ENCODE measurements at places on chromosomes 1 and 21. TPM values are rescaled to one million over a fixed set of nuclear protein-coding genes. Genes with fewer than 3 reads are reported as not detected.

DNA sequence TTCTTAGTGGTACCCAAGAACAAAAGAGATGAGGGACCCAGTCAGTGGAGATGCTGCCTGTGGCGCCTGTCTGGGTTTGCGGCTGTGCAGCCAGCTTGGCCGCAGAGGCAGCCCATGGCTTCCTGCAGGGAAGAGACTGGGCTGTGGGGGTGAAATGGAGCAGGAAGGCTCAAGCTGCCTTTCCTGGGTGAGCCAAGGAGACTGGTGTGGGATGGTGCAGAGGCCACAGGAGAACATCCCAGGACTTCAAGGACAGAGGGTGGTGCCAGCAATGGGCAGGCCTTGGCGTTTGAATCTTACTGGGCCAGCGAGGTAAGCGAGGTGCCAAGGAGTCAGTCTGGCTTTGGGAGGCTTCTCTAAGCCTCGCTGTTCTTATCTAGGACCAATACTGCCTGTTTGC is 26.4 kb downstream of the KCNA10 start:
- H3K36me3 ChIP-seq: no peaks in the 10 kb centered on the region
- H3K4me3 ChIP-seq: no peak overlapping the region
- peaks cover 2% of the 10 kb centered on the region for H3K27me3 ChIP-seq
- DNase-seq: no peak

GRCh38 chr1:11788549-11789053 is 17.2 kb downstream of the MTHFR start:
- no peak for DNase-seq
- H3K27me3 ChIP-seq: no peaks in the 10 kb centered on the region
- no peak overlapping the region for H3K4me3 ChIP-seq
- peaks cover 2% of the 10 kb centered on the region for H3K4me1 ChIP-seq
- H3K27ac ChIP-seq: no peak overlapping the region

GRCh38 chr1:107900090-107900945 is 64.7 kb downstream of the VAV3 start:
- H3K27me3 ChIP-seq: peaks cover 6% of the 10 kb centered on the region
- no peak overlapping the region for H3K27ac ChIP-seq
- no peak for DNase-seq
- H3K4me1 ChIP-seq: peaks cover 12% of the 10 kb centered on the region
- no peak overlapping the region for H3K4me3 ChIP-seq

DNA sequence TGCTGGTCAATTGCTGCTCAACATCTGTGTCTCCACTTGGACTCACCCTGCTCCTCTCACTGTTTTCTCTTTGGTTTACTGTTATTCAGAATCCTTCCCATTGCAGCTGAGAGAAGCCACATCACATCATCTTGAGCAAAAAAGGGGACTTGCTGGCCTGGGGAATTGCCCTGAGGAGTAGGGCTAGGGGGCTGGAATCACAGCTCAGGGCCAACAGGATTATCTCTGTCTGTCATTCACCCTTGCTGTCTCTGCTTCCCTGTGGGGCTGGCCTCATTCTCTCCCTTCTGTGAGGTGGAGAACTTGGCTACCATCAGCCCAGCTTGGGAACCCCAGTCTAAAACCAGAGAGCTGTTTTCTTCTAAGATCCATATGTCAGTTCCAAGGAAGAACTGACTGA is 140.7 kb upstream of the WNT4 start:
- no peak for DNase-seq
- no peak overlapping the region for H3K4me3 ChIP-seq
- peaks cover 15% of the 10 kb centered on the region for H3K27me3 ChIP-seq
- no peak overlapping the region for H3K27ac ChIP-seq

GRCh38 chr1:67040405-67040804 is 13.5 kb downstream of the SLC35D1 start:
- no peaks in the 10 kb centered on the region for H3K4me1 ChIP-seq
- H3K36me3 ChIP-seq: peaks cover 75% of the 10 kb centered on the region
- H3K27me3 ChIP-seq: no peaks in the 10 kb centered on the region

DNA sequence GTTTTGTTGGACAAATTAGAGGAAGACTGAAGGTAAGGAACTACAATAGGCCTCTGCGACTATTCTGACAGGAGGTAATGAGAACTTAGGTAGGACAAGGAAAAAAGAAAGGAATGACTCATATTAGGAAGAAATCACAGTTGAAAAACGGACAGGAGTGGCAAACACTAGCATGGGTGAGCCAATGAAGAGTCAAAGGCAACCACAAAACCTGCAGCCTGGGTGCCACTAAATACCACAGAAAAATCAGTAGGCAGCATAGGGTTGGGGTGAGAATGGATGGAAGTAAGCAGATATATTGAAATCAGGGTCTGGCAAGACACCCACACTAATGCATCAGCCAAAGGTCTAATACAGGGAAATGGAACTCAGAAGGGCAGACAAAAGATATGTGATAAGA is 10.0 kb downstream of the RBM34 start:
- H3K4me3 ChIP-seq: no peak overlapping the region
- no peak for DNase-seq
- H3K27ac ChIP-seq: no peak overlapping the region
- H3K4me1 ChIP-seq: peaks cover 25% of the 10 kb centered on the region

DNA sequence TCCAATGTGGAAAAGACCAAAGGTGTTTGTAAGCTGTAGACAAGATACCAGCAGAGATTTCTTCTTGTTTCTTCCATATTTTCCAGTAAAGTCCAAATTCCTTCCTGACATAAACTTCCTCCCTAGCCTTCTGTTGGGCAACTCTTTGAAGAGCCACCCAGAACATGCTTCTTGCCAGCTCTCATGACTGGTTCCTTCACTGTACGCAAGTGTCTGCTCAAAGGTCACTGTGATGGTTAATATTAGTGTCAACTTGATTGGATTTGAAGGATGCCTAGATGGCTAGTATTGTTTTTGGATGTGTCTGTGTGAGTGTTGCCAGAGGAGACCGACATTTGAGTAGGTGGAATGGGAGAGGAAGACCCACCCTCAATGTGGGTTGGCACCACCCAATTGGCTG is 416.6 kb upstream of the RUNX1 start:
- peaks cover 1% of the 10 kb centered on the region for H3K27me3 ChIP-seq
- DNase-seq: no peak
- H3K36me3 ChIP-seq: no peaks in the 10 kb centered on the region
- H3K27ac ChIP-seq: no peak overlapping the region
- no peak overlapping the region for H3K4me3 ChIP-seq
- H3K4me1 ChIP-seq: no peaks in the 10 kb centered on the region

DNA sequence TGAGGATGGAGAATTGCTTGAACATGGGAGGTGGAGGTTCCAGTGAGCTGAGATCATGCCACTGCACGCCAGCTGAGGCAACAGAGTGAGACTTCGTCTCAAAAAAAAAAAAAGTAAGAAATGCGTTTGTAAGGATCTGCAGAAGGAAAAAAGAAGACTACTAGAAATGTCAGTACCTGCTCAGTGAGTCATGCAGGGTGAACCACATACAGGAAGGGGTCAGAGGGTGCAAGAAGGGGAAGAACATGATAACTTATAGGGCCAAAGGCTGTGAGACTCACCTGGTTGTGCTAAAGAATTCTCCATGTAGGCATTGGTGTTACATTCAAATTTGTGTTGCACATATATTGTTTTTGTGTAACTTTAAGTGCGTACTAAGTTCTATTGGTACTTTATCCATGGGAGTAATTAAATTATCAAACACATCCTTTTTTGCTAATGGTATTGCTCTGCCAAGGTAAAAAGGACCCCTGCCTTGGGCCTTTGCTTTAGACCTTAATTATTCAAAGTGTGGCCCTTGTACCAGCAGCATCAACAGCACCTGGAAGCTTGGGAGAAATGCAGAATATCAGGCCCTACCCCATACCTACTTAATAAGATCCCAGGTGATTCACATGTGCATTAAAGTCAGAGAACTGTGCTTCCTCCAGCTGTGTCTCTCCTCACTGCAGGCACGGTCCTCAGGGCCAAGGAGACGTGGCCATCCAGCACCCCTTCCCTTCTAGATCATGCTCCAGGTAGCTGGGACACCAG is 96.4 kb upstream of the PPP2R5A start:
- H3K4me3 ChIP-seq: no peak overlapping the region
- peak overlapping the region; percentile 13 for H3K27ac ChIP-seq
- H3K4me1 ChIP-seq: peaks cover 42% of the 10 kb centered on the region
- no peaks in the 10 kb centered on the region for H3K27me3 ChIP-seq
- no peaks in the 10 kb centered on the region for H3K36me3 ChIP-seq
- peak; percentile 59 for DNase-seq

DNA sequence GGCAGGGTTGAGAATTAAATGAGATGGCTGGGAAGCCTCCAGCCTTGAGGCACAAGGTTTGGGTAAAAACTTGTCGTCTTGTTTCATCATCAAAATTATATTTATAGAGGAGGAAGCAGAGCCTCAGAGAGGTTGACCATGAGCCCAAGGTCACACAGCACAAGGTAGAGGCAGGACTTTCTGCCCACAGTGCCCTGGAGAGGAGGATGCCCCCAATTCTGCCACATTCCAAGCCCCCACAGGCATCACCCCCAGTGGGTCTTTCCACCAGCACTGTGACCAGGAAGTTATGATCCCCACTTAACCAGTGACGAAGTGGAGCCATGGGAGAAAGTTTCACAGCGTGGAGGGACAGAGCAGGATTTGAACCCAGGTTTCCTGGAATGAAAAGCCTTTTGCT is 400.0 kb downstream of the MATN1 start:
- no peaks in the 10 kb centered on the region for H3K36me3 ChIP-seq

The ZNF692 gene
- total RNA-seq: 45.9 TPM

The NID1 gene
- 0.45 TPM for total RNA-seq

The IVL gene
- not detected for total RNA-seq

The IFI16 gene
- total RNA-seq: 395 TPM

Data from activated CD4-positive, alpha-beta memory T cell treated with anti-CD3 and anti-CD28 coated beads, Interleukin-2, amount 10 ng/mL, durations not matched to agents 7 days and 5 days (primary cell).